ENCODE measurements at places on chromosomes 2 and 18.

- DNase-seq = peak; percentile 65
Observed at GRCh38 chr18:79402977-79403722, 7.4 kb downstream of the NFATC1 start.

GRCh38 chr2:199100326-199101110 is 357.2 kb downstream of the SATB2 start:
- no peak for DNase-seq

DNA sequence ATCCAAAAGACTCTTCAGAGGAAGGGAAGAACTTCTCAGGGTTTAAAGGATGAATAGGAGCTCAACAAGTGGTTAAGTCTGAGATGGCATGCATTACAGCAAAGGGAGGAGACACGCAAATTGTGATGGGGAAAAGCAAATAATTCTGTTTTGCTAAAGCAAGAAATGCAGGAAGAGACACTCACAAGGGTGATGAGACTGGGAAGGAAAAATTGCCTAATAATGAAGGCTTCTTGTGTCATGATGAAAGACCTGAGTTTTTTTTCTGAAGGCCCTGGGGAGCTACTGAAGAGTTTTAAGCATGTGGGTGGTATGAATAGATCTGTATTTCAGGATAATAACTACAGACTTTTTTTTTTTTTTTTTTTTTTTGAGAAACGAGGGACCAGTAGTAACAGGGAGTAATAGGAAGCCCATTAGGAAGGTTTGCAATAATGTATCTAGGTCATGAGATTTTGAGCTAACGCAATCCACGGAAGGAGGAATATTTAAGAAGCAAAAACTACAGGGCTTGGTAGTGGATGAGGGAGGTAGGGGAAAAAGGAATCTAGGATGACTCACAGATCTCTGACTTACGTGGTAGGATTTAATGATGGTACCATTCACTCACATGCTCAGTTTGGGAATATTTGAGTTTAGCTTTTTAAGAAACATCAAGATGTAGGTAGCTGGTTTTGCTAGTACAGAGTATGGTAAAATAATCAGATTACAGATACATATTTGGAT is 16.0 kb upstream of the SERPINB3 start:
- no peak for DNase-seq

- peak; percentile 32 for DNase-seq
Observed at GRCh38 chr2:40450796-40451430, 977 bp downstream of the SLC8A1 start.

DNA sequence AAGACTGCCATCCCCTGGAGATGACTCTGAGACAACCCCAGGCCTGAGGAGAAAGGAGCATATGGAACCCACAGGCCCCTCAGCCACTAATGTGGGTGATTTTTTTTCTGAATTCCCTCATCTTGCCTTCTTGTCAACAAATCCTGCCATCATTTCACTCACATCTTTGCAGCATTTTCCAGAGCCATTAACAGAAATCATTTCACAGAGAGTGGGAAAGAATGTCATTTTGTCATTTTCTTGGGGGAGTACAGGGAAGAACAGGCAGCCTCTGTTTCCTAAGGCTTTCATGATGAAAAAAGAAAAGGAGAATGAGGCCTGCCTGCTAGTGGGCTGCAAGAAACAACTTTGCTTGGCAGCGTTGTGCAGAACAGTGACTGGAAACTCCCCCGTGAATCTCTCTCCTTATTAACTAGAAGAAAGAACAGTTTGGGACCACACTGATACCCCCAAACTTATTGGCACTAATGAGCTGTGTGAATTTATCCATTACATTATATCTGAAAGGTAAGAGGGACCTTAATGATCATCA is 1464.6 kb upstream of the CELF4 start:
- DNase-seq = no peak

GRCh38 chr2:29532436-29532835 is 388.9 kb downstream of the ALK start:
- DNase-seq = no peak

GRCh38 chr2:239327536-239328350 is 73.1 kb downstream of the HDAC4 start:
- no peak for DNase-seq

DNA sequence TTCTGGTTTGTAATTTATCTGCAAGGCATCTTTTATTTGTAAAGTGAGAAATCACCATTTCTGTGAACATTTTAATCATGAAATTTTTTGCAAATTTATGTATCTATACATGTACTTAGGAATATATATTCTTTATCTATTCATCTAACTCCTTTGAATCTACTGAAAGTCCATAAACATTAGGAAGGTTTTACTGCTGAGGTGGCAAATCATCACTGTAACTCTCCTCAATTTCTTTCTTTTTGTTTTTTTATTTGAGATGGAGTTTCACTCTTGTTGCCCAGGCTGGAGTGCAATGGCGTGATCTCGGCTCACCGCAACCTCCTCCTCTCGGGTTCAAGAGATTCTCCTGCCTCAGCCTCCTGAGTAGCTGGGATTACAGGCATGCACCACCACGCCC is 296.3 kb downstream of the AGPS start:
- DNase-seq = no peak

GRCh38 chr18:57218281-57218680 is 71.4 kb downstream of the BOD1L2 start:
- DNase-seq = no peak

DNA sequence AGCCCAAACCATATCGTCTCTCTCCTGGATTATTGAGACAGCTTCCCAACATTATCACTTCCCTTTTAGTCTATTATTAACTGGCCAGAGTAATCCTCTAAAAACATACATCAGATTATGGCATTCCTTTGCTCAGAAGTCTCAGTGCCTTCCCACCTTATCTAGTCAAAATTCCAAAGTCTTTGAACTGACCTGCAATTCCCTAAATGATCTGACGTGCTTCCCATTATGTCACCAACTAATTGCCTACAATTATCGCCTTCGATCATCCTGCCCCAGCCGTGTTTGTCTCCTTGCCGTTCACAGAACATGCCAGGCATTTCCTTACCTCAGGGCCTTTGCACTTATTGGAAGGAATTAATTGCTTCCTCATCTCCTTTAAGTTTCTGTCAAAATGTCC is 332.4 kb downstream of the IRS1 start:
- DNase-seq = no peak

DNA sequence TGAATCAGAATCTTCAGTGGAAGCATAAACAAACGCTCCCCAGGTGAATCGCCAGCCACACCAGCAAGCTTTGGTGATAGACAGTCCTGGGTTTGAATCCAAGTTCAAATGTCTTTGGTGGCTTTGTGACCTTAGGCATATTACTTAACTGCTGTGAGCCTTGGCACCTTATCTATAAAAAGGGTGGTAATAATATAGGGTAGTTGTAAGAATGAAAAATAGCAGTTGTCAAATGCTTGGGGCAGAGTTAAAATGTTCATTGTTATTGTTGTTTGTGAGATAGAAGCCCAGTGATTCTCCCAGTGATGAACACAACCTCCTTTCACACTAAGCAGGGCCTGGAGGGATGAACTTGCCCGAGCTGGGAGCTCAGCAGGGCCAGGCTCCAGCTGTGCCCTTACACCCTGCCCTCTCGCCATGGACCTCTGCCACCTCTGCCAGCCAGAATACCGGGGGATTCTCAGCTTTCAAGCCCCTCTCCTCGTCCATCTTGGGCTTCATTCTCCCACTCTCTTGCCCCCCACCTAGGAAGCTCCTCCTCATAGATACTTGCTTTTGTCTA is 6.1 kb upstream of the TMBIM1 start:
- no peak for DNase-seq

DNA sequence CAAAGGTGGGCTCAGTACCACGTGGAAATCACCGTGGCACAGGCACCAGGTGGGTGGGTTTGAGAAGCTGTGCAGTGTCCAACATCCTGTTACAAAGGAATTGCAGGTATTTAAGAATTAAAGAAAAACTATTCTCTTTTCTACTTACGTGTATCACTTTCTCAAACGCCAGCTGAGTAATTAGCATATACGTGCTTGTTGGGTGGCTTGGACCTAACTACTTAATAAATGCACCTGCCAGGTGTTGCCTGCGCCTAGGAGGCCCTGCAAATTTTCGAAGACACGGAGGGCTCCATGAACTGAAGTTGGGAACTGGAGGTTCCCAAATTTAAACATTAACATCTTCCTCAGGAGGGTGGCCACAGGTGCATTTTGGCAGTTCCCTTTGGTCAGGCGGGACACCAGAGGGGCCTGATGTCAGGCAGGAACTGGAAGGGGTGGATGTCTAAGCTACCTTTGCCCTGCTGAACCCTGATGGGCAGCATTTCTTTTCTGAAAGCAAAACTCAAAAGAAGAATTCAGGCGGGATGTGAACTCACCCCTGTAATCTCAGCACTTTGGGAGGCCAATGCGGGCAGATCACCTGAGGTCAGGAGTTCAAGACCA is 84.8 kb downstream of the HS6ST1 start:
- no peak for DNase-seq

- no peak for DNase-seq
Observed at GRCh38 chr2:157785200-157785599, 90.9 kb downstream of the ACVR1 start.

DNA sequence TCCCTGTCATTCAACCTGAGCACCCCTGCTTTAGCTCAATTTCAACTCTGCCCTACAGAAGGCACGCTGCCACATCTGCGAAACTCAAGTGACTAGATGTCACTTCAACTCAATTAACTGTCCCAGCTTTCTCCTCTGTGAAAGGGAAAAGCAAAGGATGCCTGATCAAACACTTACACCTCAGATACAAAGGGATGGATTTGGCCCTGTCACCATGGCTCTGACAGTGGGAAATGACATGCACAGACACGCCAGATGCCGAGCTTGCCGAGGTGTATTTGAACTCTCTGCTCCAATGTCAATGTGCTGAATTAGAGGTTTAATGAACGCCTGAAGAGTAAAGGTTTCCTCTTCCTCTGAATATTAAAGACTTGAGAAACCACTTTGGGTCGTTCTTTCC is 481.1 kb downstream of the CBLN2 start:
- no peak for DNase-seq

DNA sequence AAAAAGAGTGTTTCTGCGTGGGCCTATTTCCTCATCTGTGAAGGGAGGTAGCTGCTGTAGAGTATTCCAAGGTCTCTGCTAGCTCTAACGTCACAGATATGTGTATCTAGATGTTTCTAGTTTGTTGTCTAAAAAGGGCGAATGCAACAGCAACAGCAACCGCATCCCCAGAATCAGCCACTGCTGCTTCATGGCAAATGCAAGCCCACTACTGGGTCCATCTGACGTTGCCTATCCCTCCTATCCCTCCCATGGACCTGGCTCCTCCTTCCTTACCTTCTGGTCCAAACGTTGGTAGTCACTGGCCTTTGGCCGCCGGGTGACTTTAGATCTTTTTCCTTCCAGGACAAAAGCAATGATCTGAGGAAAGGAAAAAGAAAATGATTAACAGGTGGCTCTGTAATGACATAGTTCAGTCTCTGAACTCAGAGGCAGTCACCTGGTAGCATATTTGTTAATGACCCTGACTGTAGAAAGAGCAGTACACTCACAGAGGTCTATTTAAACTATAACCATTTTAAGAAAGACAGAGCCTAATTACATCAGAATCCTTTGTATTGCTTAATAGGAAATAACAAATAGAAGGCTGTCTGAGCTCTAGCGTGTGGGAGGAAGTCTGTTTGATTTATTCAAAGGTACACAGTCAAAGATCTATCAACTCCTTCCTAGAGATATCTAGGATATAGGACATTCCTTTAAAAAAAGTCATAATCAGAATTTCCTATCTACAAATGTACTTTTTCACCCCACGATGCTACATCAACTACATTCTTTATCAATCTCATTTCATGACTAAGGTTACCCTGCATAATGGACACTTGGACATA is 2.9 kb downstream of the TGOLN2 start:
- DNase-seq = no peak

GRCh38 chr2:36455011-36455410 is 99.4 kb downstream of the CRIM1 start:
- no peak for DNase-seq

GRCh38 chr2:43117521-43118143 is 108.8 kb downstream of the ZFP36L2 start:
- no peak for DNase-seq

GRCh38 chr2:220215785-220216184 is 588.4 kb downstream of the SLC4A3 start:
- DNase-seq = no peak

DNA sequence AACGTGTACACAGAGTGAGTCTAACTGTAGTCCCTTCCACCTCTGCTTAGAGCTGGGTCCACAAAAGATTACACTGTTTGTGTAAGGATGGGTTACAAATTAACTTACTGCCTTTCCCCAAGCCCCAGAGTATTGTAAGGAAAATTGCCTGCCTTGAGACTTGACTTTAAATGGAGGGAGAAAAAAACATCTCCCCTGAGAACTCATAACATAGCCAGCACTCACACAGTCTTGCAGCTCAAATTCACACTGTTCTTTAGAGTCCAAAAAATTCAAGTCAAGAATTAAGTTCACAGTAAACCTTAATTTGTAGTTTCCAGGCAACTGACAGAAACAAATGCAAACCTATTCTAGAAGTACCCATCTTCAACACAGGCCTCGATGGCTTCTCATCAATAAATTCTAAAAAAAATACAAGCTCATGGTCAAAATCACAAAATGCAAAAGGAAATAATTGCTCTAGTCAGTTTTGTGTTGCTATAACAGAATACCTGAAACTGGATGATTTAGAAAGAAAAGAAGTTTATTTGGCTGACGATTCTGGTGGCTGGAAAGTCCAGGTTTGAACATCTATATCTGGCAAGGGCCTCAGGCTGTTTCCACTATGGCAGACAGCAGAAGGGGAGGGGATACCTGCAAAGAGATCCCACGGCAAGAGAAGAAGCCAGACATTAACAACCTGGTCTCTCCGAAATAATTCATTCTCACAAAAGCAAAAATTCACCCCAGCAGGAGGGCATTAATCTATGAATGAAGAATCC is 34.6 kb upstream of the TMEM17 start:
- no peak for DNase-seq

DNA sequence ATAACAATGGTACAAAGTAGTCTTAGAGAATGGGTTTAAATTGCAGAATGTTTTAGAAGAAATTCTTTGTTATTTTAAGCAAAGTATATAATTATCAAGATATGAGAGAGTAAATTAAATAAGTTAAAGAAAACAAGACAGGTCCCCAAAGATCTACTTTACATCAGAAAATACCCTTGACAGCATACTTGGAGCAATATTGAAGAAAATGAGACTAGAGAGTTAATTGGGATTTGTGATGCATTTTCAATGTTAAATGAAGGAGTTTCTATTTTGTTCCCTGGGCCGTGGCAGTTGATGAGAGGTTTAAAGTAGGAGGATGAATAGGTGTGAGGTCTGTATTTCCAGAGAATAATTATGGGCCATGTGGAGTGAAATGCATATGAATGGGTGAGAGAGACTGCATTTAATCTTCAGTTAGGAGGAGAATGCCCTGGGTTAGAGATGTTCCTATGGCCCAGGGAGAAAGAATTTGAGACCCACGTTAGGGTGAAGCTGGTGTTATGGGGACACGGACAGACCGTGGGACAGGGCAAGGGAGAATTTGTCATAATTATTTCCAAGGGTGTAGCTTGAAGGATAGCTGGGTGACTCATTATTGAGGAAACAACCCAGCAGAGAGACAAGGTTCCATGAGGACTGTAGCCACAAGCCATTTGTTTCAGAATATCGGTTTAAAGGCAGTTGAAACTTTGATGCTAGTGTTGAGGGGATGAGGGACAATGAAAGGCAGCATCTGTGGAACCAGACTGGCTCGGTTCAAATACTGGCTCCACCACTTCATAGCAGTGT is 22.7 kb downstream of the MGAT5 start:
- DNase-seq = no peak

- no peak for DNase-seq
Observed at GRCh38 chr2:223223156-223223555, 171.2 kb downstream of the KCNE4 start.

GRCh38 chr2:12761104-12761503 is 44.4 kb downstream of the TRIB2 start:
- no peak for DNase-seq

GRCh38 chr18:79522451-79523205 is 126.9 kb downstream of the NFATC1 start:
- no peak for DNase-seq
